T-helper 17 cell (primary cell): ENCODE measurements at places on chromosomes 4 and X.

- H3K27ac ChIP-seq: no peak overlapping the region
- DNase-seq: no peak
- H3K4me1 ChIP-seq: no peaks in the 10 kb centered on the region
- H3K36me3 ChIP-seq: peaks cover 2% of the 10 kb centered on the region
- peaks cover 23% of the 10 kb centered on the region for H3K27me3 ChIP-seq
- H3K4me3 ChIP-seq: no peak overlapping the region
Observed at GRCh38 chr4:61201561-61201960, 1.4 kb downstream of the ADGRL3 start.

- no peak overlapping the region for H3K27ac ChIP-seq
- peaks cover 14% of the 10 kb centered on the region for H3K27me3 ChIP-seq
- DNase-seq: no peak
- no peaks in the 10 kb centered on the region for H3K4me1 ChIP-seq
- no peak overlapping the region for H3K4me3 ChIP-seq
- H3K36me3 ChIP-seq: peaks cover 2% of the 10 kb centered on the region
Observed at GRCh38 chr4:80413086-80413485, 77.6 kb downstream of the CFAP299 start.

GRCh38 chr4:41122775-41123174, 91.6 kb downstream of the APBB2 start:
- H3K36me3 ChIP-seq: no peaks in the 10 kb centered on the region
- no peak overlapping the region for H3K4me3 ChIP-seq
- no peak overlapping the region for H3K27ac ChIP-seq
- H3K27me3 ChIP-seq: no peaks in the 10 kb centered on the region
- DNase-seq: no peak
- H3K4me1 ChIP-seq: peaks cover 2% of the 10 kb centered on the region

DNA sequence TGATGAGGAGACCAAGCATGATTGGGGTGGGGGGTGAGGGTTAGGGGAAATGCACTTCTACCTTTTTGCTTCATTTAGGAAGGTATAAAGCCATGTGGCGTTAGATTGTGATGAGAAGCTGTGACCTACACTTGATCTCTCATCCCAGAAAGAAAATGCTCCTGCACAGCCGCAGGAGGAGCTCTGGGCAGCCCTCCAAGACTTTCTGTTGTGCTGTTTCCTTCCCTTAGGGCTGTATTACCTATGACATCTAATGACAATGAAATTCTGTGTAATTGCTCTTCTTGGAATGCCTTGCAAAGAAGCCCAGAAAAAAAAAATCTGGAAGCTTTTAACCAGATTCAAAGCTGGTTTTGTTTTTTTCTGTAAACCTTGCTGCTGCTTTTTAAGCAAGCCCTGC, 13.4 kb downstream of the PRPS2 start:
- H3K27ac ChIP-seq: no peak overlapping the region
- H3K4me1 ChIP-seq: peaks cover 4% of the 10 kb centered on the region
- H3K36me3 ChIP-seq: no peaks in the 10 kb centered on the region
- no peaks in the 10 kb centered on the region for H3K27me3 ChIP-seq

GRCh38 chrX:38927592-38927991, 126.3 kb downstream of the MID1IP1 start:
- H3K4me3 ChIP-seq: no peak overlapping the region
- no peak for DNase-seq
- no peaks in the 10 kb centered on the region for H3K27me3 ChIP-seq
- no peak overlapping the region for H3K27ac ChIP-seq
- H3K36me3 ChIP-seq: no peaks in the 10 kb centered on the region

DNA sequence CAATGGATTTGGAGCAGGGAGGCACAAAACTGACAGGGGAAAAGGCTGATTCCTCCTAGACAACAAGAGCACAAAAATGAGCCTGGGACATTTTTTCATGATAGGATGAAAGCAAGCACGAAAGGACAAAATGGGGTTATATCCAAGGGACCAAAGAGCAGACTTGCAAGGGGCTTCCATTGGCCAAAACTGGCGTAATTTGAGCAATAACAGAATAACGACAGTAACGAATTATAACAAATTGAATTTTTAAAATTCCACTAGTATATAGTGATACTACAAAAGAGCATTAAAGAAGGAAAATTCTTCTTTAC, 10.3 kb downstream of the SPP1 start:
- no peak overlapping the region for H3K4me3 ChIP-seq
- peaks cover 5% of the 10 kb centered on the region for H3K36me3 ChIP-seq
- H3K27ac ChIP-seq: no peak overlapping the region
- H3K4me1 ChIP-seq: peaks cover 7% of the 10 kb centered on the region
- peaks cover 45% of the 10 kb centered on the region for H3K27me3 ChIP-seq

DNA sequence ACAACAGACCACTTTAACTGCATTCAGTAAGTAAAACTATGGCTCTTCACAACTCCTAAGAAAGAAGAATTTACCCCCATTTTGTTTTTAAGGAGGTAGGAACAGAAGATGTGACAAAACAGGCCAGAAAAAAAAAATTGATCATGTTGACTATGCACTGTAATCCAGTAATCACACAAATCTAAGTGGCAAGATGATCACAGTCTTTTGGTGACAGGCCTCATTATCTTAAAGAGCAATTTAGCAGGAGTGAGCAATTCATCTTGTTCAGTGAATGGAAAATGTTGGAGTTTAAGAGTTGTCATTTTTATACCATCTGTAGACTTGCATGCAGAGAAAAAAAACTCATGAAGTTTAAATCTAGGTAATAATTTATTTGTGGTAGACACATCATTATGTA, 115.1 kb downstream of the SLC39A8 start:
- no peak overlapping the region for H3K4me3 ChIP-seq
- no peaks in the 10 kb centered on the region for H3K27me3 ChIP-seq
- no peaks in the 10 kb centered on the region for H3K4me1 ChIP-seq
- no peak overlapping the region for H3K27ac ChIP-seq
- H3K36me3 ChIP-seq: no peaks in the 10 kb centered on the region

DNA sequence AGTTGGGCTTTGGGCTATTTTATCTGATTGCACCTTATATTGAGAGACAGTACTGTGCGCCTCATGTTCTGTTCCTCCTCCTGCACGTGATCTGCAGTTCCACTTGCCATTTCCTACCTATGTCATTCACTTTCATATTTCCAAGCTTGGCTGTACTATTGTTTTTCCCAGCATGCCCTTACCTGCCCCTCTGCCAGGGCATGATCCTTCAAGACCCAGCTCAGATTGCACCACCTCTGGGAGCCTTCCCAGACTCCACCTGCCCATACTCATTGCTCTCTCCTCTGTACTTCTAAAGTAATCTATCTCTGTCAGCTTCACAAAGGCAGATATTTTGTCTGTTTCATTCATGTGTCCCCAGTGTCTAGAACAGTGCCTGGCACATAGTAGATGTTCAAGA, 11.6 kb downstream of the SLC25A5 start:
- no peak overlapping the region for H3K27ac ChIP-seq
- H3K4me3 ChIP-seq: no peak overlapping the region
- no peak for DNase-seq
- H3K36me3 ChIP-seq: no peaks in the 10 kb centered on the region

- no peak overlapping the region for H3K4me3 ChIP-seq
- peak overlapping the region; percentile 60 for H3K27ac ChIP-seq
- peak; percentile 44 for DNase-seq
- H3K36me3 ChIP-seq: no peaks in the 10 kb centered on the region
- peaks cover 15% of the 10 kb centered on the region for H3K4me1 ChIP-seq
Observed at GRCh38 chr4:8238036-8238511, 31.5 kb upstream of the HTRA3 start.

DNA sequence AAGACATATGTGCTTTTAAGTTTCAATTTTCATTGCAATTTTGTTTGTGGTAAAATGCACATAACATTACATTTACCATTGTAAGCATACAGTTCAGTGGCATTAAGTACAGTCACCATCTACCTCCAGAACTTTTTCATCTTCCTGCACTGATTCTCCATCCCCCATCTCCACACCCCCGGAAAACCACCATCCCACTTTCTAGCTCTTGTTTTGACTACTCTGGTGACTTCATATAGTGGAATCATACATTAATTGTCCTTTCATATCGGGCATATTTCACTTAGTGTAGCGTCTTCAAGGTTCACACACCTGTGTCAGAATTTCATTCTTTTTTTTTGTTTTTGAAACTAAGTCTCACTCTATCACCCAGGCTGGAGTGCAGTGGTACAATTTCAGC, 143.5 kb downstream of the GPR143 start:
- no peak overlapping the region for H3K27ac ChIP-seq
- H3K27me3 ChIP-seq: no peaks in the 10 kb centered on the region
- no peaks in the 10 kb centered on the region for H3K36me3 ChIP-seq
- peaks cover 33% of the 10 kb centered on the region for H3K4me1 ChIP-seq
- DNase-seq: no peak
- H3K4me3 ChIP-seq: no peak overlapping the region

- no peaks in the 10 kb centered on the region for H3K4me1 ChIP-seq
- H3K27ac ChIP-seq: no peak overlapping the region
- H3K27me3 ChIP-seq: no peaks in the 10 kb centered on the region
- no peak for DNase-seq
- no peak overlapping the region for H3K4me3 ChIP-seq
Observed at GRCh38 chrX:10854594-10854993, 234.2 kb upstream of the MID1 start.

DNA sequence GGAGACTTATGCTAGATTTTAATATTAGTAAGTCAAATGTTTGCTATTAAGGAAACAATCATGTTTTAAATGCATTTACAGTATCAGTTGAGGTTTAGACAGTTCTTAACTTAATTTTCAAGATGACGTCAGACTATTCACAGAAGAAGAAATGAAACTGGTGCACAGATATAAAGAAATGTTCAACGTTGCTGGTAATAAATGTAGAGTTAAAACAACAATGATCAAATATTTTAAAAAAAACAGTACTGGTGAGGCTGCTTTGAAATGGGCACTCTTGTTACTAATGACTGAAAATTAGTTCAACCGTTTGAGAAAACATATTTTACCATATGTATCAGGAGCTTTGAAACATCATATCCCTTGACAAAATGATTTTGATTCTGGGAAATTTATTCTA, 44.2 kb downstream of the ABHD18 start:
- H3K4me1 ChIP-seq: no peaks in the 10 kb centered on the region
- no peak for DNase-seq
- no peaks in the 10 kb centered on the region for H3K27me3 ChIP-seq
- no peak overlapping the region for H3K4me3 ChIP-seq

DNA sequence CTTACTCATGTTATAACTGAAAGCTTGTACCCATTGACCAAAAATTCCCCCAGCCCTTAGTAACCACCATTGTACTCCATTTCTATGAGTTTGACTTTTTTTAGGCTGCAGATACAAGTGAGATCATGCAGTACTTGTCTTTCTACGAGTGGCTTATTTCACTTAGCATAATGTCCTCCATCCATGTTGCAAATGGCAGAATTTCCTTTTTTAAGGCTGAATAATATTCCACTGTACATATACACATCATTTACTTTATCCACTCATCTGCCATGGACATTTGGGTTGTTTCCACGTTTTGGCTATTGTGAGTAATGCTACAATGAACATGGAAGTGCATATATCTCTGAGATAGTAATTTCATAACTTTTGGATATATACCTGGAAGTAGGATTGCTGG, 10.4 kb downstream of the RBM3 start:
- no peaks in the 10 kb centered on the region for H3K4me1 ChIP-seq
- no peaks in the 10 kb centered on the region for H3K27me3 ChIP-seq
- DNase-seq: no peak
- no peak overlapping the region for H3K4me3 ChIP-seq
- H3K36me3 ChIP-seq: no peaks in the 10 kb centered on the region

DNA sequence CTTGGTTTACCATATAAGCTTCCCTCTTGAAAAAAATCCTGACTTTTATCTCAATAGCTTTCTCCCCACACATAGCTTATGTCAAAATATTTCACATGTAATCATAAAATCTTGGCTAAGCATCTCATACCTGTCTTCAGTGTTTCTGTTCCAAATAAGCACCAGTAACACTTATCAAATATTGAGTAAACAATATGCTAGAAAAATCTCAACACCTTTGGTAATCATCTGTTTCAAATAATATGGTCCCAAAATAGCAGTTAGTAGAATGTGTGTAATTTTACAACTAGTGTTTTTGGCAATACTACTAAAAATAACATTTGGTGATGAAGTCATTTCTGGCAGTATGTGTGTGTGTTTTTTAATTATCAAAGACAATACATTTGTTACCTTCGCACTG, 2138.2 kb downstream of the PCDH7 start:
- H3K4me1 ChIP-seq: no peaks in the 10 kb centered on the region
- no peak for DNase-seq
- H3K4me3 ChIP-seq: no peak overlapping the region
- H3K27ac ChIP-seq: no peak overlapping the region

DNA sequence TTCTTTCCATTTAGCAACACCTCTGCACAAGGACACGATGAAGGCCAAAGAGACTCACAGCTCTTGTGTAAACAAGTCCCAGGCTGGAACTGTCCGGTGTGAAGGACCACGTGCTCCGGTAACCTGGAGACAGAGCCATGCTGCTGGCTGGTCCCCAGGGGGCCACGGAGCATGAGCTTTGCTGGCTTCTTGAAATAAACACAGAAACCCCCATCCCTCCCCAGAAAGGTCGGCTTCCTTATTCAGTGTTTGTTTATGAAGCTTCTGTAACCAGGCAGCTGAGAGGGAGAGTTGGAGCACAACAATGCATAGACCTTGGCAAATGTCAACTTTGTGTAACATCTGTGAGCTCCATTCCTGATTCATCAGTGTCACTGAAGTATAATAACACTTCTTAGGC, 109.4 kb downstream of the GPR143 start:
- no peaks in the 10 kb centered on the region for H3K27me3 ChIP-seq

DNA sequence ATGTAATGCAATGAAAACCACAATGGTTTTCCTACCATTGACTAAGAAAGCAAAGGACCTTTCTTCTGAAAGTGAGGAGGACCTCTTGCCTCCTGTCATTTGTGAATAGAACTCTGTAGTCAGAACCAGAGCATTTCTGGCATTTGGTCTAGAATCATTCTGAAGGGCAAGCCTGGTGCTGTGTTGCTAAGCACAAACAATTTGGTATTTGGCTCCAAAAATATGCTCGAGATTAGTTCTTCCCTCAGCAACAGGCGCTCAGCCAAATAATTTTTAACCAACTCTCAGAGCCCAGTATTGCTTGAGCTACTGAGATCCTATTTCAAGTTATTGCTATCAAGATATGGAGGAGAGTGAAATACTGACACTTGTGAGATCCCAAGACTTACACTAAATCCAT, 71.0 kb downstream of the SNCA start:
- no peak overlapping the region for H3K27ac ChIP-seq
- no peaks in the 10 kb centered on the region for H3K36me3 ChIP-seq
- no peak for DNase-seq
- H3K4me3 ChIP-seq: no peak overlapping the region
